ENCODE measurements at places on chromosomes 16 and 17.

DNA sequence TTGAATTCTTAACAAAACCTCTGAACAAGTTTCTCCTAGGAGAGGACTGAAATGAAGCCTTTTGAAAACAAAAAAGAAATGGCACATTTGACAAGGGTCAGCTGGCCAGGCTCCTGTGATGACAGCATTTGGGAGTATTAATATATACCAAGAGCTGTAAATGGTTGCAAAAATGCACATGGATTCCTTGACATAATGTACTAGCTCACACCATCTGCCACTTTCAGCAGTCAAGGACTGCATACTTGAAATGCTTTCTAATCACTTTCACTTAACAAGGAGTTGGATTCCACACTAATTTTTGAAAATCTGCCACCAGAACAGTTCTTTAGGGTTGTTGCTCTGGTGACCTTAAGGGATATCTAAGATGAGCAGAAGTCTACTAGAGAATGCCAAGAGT, 236.7 kb upstream of the TOX3 start:
- DNase-seq: no peak

GRCh38 chr17:73411313-73411747, 99.5 kb upstream of the CDC42EP4 start:
- DNase-seq: no peak

DNA sequence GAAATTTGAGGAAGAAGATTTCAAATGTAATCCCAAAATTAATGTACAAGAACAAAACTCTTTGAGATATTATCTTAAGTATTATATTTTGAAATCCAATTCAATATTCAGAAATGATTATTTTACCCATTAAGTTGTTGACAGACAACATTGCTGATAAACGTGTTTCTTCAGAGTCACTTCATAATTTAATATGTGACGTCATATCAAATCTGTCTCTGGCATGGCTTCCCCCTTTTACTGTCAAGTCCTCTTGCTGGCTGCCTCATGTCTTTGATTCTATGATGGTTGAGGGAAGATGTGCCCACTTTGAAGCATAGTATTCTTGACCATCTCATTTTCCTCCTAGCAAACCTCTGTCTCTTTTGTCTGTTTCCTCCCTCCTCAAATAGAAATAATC, 1257.1 kb upstream of the GOT2 start:
- no peak for DNase-seq

GRCh38 chr16:83755391-83755790, 52.4 kb upstream of the HSBP1 start:
- no peak for DNase-seq

DNA sequence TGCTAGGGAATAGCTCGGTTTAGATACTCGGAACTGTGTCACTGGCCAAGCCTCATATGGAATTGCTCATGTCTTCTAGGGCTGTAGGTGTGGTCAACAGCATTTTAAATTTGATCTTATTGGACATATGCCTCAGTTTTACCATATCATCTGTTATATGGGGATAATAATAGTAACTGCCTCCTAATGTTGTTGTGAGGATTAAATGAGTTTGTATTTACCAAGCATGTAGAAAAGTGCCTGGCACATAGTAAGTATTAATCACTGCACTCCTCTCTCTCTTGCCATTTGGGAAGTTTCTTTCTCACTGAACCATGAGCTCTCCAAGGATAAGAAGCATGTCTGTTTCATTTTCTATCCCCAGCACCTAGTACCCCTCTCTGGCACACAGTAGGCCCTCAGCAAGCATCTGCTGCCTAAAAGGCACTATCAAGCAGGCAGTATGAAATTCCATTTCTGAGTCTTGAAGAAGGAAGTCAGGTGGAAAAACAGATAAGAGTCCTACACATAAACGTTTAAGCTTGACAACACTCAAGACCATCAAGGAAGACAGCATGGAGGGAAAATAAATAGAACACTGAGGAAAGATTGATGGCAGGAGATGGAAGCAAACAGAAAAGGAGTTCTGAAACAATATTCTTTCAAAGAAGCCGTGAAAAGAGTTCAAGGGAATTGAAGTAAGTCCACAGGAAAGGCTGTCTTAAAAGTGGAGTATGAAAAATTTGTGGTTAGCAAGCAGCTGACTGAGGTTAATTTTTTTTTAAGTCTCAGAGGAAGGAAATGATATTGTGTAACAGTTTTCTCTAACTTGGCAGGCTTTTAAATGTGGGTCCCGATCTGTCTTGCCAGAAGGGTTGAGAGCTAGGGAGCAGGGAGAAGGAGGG, 2.2 kb upstream of the ATP6V0A1 start:
- no peak for DNase-seq

DNA sequence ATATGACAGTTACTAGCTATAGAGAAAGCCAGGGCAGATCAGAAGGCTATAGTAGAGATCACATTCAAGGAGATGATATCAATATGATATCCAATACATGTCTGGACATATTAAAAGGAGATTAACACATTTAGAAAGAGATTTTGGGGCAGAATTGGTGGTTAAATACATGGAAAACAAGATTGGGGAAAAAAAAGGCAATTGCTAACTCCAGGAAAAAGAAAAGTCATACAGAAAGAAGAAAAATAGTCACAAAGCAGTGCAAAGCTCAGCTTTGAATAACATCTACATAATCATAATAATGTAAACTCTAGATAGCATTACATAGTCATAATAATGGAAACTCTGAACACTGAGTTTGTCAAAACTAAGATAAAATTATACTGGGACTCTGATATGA, 40.6 kb downstream of the MYH11 start:
- DNase-seq: no peak

- no peak for DNase-seq
These were observed 41.8 kb downstream of the CDH3 start for GRCh38 chr16:68686905-68687304.

DNA sequence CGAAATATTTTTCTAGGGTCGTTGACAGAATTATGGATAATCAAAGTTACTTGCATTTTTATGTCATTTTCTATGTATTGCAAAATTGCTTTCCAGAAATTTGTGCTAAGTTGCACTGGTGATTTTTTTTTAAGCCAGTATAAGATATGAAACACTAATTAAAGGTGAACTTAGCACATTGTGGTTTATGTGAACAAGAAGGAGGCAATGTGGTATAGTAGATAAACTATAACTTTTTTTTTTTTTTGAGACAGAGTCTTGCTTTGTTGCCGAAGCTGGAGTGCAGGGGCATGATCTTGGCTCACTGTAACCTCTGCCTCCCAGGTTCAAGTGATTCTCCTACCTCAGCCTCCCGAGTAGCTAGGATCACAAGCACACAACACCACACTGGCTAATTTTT, 13.2 kb downstream of the DGKE start:
- DNase-seq: no peak

GRCh38 chr17:39351508-39351907, 49.9 kb downstream of the FBXL20 start:
- no peak for DNase-seq

GRCh38 chr17:82031303-82031884, at the start of gene RAC3:
Gene RAC3, plus strand, starts transcription at chr17:82031678. Its CDS starts 84 bp downstream, at chr17:82031762.
- no peak for DNase-seq

GRCh38 chr17:4135489-4135888, 7.3 kb downstream of the ZZEF1 start:
- DNase-seq: no peak

DNA sequence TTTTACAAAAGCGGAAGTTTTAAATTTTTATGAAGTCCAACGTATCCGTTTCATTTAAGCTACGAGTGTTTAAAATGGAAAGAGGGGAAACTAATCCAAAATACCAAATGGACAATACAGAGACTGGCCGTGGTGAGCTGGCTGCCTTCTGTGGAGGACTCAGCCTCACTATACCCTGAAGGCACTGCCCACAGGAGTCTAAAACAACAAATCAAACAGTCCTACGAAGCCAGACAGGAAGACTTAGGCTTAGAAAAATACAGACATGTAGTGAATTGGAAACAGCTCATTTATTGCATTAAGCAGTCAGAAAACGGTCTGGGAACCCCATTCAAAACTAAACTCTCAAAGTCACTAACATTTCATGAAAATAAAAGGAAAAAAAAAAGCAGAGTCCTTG, 75.1 kb downstream of the CYTH1 start:
- DNase-seq: no peak

DNA sequence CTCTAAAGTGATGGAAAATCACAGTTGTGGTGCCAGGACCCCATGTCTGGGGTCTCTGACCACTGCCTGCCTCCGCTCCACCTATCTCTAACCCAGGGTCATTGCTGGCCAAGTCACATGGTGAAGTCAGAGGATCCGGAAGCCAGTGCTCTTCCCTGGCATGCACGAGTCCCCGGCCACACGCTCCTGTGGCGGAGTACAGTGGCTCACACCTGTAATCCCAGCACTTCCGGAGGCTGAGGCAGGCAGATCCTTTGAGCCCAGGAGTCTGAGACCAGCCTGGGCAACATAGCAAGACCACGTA, 21.5 kb upstream of the RBFOX3 start:
- DNase-seq: peak; percentile 25

- no peak for DNase-seq
These were observed 353.1 kb downstream of the FOXL1 start for GRCh38 chr16:86931410-86931941.

All from dorsolateral prefrontal cortex (tissue), 122 donors.